ENCODE measurements at places on chromosomes 6 and 20. TPM values are rescaled to one million over a fixed set of nuclear protein-coding genes. Genes with fewer than 3 reads are reported as not detected.

GRCh38 chr6:82270881-82271635 is 23.5 kb upstream of the IBTK start:
- DNase-seq: peak; percentile 59

The DDX43 gene
- not detected for total RNA-seq

The TRIM31 gene
- not detected for total RNA-seq

The BPIFA2 gene
- not detected for total RNA-seq

The ID4 gene
- 5.2 TPM for total RNA-seq

GRCh38 chr6:17107863-17108262 is 6.0 kb downstream of the STMND1 start:
- DNase-seq: no peak

The MYL9 gene
- 29.0 TPM for total RNA-seq

GRCh38 chr6:116475141-116475540 is 14.0 kb downstream of the CALHM6 start:
- DNase-seq: no peak

- DNase-seq: no peak
Observed at GRCh38 chr20:46343348-46343974, 35.2 kb upstream of the CDH22 start.

GRCh38 chr6:2556761-2557160 is 194.0 kb downstream of the MYLK4 start:
- no peak for DNase-seq

The MUC22 gene
- total RNA-seq: not detected

DNA sequence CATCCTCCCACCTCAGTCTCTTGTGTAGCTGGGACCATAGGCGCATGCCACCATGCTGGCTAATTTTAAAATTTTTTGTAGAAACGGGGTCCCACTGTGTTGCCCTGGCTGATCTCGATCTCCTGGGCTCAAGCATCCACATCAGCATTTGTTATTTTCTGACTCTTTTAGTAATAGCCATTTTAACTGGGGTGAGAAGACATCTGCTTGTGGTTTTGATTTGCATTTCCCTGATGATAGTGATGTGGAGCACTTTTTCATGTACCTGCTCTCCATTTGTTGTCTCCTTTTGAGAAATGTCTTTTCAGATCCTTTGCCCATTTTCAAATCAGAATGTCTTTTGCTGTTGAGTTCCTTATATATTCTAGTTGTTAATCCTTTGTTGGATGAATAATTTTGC is 22.2 kb upstream of the TULP4 start:
- no peak for DNase-seq

The SAPCD1 gene
- total RNA-seq: 1.7 TPM

DNA sequence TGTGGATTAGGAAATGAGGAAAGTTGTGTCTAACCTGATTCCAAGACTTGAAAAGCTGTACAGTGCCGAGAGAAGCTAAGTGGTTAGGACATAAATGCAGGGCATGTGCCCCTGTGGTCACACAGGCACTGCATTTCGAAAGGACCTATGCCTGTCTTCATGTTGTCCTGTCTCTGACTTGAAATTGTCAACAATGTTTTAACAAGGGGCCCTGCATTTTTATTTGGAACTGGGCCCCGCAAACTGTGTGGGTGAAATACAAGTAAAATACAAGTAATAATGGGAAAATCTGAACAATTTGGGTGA is 38.8 kb downstream of the MRS2 start:
- no peak for DNase-seq

- no peak for DNase-seq
Observed at GRCh38 chr6:18213439-18213838, 50.9 kb downstream of the DEK start.

- DNase-seq: peak; percentile 60
Observed at GRCh38 chr6:163958646-163959045, 544.1 kb downstream of the QKI start.

DNA sequence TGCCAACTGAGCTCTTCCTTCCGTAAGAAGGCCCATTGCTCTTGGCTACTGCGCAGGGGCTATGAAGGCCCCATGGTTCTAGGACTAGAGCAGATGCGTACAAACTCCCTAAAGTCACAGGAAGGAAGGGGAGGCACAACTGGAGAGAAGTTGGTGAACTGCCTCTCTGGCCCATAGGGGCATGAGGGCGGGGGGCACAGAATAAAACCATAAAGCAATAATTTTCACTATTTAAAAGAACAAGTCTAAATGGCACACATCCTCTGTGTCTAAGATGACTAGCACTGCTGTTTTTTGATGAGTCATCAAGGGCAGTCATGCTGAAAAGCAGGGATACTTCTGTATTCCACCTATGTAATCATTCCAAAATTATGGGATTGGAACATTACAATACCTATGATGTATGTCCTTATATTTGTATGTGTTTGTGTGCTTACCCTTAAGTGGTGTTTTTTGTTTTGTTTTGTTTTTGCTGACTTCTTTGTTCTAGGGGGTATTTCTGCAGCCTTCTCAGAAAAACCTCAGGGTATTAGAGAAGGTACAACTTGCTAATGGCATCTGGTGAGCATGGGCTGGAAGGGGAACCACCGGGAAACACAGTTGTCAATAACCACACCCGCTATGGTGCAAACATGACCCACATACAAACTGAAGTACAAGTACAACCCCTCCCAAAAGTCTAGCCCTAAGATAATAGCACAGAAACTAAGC is 36.9 kb downstream of the B4GALT5 start:
- DNase-seq: peak; percentile 82

DNA sequence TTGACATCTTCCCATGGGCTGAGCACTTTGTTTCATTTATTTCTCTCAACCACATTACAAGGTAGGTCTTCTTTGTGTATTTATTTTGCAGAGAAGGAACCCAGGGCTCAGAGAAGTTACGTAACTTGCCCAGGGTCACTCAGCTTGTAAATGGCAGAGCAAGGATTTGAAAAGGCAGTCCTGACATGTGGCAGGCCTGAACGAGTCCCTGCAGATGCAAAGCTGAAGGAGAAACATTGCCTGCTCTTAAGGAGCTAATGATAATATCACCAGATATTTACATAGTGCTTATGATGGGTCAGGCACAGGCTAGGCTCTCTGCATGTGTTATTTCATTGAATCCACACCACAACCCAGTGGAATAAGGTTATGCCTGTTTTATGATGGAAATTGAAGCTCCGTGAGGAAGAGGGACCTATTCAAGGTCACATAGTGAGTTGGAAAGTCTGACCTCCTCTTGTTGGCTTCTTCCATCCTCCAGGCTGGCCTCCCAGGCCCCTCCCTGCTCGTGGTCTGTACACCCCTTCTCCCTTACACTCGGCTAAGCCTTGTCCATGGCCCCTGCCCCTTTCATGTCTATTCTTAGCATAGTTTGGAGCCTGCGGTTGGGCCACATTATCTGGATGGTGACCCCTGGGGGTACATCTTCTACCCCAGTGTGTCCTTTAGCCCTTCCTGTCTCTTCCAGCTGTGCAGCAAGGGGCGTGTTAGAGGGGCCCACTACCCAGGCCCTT is 12.5 kb downstream of the MYH7B start:
- no peak for DNase-seq

DNA sequence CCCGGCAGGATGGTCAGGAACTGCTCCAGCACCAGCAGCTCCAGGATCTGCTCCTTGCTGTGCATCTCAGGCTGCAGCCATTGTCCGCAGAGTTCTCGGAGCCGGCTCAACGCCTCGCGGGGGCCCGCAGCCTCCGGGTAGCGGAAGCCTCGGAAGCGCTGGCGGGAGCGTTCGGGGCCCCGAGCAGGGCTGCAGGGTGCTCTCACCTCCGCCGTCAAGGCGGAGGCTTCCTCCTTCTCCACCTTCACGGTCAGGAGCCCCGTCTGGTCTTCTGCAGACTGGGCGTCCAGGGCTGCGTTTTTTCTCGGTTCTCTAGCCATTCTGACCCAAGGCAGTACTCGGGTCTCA is 434 bp downstream of the ZKSCAN4 start:
- peak; percentile 33 for DNase-seq

- no peak for DNase-seq
Observed at GRCh38 chr6:22102671-22103070, 194.2 kb downstream of the PRL start.

The MTCH1 gene
- total RNA-seq: 490 TPM

DNA sequence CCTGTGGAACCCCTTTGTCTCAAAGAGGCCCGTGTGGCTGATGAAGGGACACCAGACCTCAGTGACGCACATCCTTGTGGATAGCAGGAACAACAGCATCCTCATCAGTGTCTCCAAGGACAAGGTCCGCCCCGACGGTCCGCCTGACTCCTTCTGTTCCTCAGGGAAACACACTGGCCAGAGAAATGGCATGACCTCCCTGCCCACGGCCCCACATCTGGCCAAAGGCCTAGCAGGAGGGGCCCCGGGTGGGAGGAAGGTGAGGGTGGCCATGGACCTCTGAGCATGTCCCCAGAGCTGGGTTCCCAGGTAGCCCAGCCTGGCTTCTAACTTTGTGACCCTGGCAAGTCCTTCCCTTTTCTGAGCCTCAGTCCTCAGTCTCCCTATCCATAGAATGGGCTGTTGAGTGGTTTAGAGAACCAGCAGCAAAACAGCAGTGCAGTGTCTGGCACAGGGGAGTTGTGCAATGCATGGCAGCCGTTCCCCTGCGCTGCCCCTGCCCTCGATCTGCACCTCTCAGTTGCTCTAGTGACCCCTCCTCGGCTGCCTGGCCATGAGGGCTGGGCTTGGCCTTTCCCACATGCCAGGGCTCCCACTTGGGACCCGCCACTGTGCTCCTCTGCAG is 48.3 kb downstream of the EFCAB8 start:
- no peak for DNase-seq

The SPAG4 gene
- 24.0 TPM for total RNA-seq

The TFAP2A gene
- 26.6 TPM for total RNA-seq
